ENCODE measurements at places on chromosomes 5 and 9. TPM values are rescaled to one million over a fixed set of nuclear protein-coding genes. Genes with fewer than 3 reads are reported as not detected.

The TRPM6 gene
- under 0.01 TPM for total RNA-seq

The GRM6 gene
- not detected for total RNA-seq

The GNA14 gene
- under 0.01 TPM for total RNA-seq

The SLCO6A1 gene
- total RNA-seq = not detected

The SPINK13 gene
- not detected for total RNA-seq

The RACK1 gene
- 3,784 TPM for total RNA-seq
